Stimulated activated CD4-positive, alpha-beta T cell treated with anti-CD3 and anti-CD28 coated beads, Interleukin-4, amount 100 ng/mL, for 24 hours (primary cell): ENCODE measurements at places on chromosomes 2 and 18.

DNA sequence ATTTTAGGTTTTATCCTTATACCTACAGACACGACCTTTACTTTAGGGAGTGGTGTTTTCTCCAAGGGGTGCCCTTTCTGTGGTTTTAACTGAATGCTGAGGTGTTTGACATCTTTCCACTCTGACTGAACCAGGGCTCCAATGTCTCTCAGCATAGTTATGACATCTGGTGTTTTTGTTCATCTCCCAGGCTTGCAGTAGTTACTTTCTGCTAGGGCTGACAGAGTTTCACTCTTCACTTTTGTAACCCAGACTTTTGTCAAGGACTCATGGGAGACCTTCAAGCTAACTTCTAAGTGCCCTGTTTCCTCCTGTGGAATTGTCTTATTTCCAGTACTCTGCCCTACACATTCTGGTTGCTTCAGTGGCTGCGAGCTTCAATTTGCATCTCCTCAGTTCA is 103.1 kb downstream of the CCDC85A start:
- no peak for DNase-seq

- DNase-seq = no peak
Measured at GRCh38 chr2:59540864-59541263, 1012.6 kb downstream of the BCL11A start.

DNA sequence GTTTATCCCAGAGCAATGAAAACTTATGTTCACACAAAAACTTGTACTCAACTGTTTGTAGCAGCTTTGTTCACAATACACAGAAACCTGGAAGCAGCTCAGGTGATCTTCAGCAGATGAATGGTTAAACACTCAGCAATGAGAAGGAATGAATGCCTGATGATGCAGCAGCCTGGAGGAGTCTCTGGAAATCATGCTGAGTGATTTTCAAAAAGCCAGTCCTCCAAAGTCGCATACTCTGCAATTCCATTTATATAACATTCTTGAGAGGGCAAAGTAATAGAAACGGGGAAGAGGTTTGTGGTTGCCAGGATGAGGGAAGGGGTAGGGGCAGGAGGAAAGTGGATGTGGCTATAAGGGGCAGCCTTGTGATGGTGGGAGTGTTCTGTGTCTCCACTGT is 108.1 kb downstream of the CTIF start:
- no peak for DNase-seq

DNA sequence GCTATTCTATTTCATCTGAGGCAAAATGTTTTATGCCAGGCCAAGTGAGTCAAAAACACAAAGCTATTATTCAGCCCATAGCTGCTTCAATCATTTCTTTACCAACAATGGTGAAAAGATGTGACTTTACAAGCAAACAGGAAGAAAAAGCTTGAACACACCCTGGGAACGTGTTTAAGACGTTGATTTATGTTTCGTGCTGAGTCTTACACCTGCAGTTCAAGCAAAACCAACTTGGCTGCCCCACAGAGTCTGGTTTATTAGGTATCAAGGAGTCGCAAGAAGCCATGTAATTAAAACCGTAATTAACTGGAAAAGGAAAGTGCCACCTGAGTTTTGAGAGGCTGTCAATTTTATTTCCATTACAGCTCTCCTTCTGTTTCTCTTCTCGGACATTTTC is 295.5 kb downstream of the MEIS1 start:
- no peak for DNase-seq

GRCh38 chr2:230471074-230471473 is 55.1 kb downstream of the SP100 start:
- no peak for DNase-seq

- no peak for DNase-seq
Measured at GRCh38 chr2:171547256-171547655, 25.0 kb downstream of the CYBRD1 start.

GRCh38 chr2:219851801-219852481 is 224.5 kb downstream of the SLC4A3 start:
- DNase-seq = no peak

- no peak for DNase-seq
Measured at GRCh38 chr18:33744032-33744697, 166.1 kb downstream of the ASXL3 start.

DNA sequence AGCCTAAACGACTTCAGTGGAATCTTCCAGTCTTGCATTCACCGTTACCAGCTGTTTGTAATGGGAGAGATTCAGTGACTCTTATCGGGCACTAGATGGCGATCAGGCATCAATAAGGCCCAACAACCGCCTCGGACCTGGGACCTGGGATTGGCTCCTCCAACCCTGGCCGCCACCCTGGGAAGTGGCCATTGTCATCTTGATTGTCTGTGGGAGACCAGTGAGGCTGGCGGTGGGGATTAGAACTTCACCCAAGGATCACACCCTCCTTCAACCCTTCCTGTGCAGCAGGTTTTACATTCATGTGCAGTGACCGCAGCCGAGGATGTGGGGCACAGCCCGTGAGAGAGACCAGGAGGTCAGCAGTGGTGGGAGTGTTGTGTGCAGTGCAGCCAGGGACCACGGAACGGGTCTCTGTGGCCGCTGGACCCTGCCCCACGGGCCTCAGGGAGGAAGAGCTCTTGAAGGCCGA is 85.3 kb downstream of the SPP2 start:
- peak; percentile 62 for DNase-seq

DNA sequence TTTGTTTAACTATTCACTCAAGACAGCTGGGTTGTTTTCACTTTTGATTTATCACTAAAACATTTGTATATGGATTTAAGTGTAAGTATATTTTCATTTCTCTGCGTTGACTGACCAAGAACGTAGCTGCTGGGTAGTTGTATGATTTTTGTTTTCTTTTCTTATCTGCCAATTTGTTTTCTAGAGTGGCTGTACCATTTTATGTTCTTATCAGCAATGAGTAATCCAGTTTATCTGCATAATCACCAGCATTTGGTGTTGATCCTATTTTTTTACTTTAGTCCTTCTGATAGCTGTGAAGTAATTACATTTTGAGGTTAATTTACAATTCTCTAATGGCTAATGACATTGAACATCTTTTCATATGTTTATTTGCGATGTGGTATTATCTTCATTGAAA is 1178.4 kb upstream of the TMEFF2 start:
- no peak for DNase-seq

- DNase-seq = no peak
Measured at GRCh38 chr2:162688403-162688802, 150.2 kb downstream of the KCNH7 start.

DNA sequence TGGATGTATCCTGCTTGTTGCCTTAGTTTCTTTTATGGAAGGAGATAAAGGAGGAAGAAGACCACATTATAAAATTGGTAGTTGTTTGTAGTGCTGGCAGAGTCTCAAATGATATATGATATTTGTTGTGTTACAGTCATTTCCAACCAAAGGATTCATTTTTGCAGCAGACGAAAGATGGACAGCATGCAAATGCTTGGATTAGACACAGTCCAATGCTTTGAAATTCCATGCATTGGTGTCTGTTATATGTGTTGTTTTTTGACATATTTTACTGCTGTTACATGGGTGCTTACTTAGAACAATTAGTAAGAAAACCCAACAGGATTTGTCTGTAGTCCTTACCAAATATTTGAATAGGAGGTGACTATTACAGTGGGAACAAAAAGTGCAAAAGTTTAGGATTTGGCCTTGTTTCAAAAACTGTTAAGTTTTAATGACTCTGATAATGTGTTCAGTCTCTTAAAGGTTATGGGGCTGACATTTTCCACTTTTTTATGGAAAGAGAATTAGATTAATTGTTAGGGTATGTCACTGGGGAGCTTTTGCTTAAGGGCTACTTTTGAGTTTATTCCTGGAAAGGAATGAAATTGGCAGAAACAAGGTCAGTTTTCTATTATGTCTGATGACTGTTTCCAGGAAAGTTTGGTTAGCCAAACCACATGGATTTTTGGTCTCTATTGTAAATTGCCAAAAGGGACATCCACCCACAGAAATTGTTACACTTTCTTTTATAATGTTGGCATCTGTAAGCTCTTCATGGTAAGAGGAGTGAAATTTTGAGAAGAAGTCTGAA is 229.4 kb upstream of the MMADHC start:
- no peak for DNase-seq

GRCh38 chr2:215929602-215930335 is 83.6 kb downstream of the MREG start:
- no peak for DNase-seq

GRCh38 chr2:231886071-231886681 is 40.0 kb downstream of the NPPC start:
- no peak for DNase-seq

DNA sequence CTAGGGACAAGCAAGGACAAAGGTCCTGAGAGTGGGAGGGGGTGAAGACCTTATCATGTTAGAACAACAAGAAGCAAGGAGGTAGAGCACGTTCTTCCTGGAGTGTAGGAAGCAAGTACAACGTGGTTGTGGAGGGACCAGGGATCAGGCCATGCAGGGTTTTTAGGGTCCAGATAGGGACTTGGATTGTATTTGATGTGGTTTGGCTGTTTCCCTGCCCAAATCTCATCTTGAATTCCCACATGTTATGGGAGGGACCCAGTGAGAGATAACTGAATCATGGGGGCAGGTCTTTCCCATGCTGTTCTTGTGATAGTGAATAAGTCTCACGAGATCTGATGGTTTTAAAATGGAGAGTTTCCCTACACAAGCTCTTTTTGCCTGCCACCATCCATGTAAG is 53.2 kb downstream of the ICA1L start:
- no peak for DNase-seq

- DNase-seq = no peak
Measured at GRCh38 chr2:3443506-3444084, 64.1 kb downstream of the TRAPPC12 start.
